NCI-H2081 treated with DMSO at 0.1 percent for 48 hours (cell line): ENCODE measurements at places on chromosomes 3 and 15.

GRCh38 chr3:138172625-138173024 lies 2.1 kb downstream of the DBR1 start:
- DNase-seq: no peak

- no peak for DNase-seq
Measured at GRCh38 chr3:5972586-5972985, 785.1 kb downstream of the EDEM1 start.

DNA sequence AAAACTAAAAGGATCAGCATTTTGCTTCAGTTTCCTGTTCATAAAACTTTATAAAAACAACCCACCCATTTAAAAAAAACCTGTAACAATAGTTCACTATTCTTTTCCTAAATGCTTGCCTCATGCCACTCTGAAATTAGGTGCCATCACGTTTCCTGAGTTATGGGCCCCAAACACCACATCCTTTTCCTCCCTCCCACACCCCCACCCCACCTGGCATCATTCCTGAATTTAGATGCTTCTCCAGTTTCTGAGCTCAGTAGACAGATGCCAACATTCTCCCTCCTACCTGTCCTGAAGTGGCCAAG lies 11.9 kb upstream of the ARHGEF3 start:
- no peak for DNase-seq

DNA sequence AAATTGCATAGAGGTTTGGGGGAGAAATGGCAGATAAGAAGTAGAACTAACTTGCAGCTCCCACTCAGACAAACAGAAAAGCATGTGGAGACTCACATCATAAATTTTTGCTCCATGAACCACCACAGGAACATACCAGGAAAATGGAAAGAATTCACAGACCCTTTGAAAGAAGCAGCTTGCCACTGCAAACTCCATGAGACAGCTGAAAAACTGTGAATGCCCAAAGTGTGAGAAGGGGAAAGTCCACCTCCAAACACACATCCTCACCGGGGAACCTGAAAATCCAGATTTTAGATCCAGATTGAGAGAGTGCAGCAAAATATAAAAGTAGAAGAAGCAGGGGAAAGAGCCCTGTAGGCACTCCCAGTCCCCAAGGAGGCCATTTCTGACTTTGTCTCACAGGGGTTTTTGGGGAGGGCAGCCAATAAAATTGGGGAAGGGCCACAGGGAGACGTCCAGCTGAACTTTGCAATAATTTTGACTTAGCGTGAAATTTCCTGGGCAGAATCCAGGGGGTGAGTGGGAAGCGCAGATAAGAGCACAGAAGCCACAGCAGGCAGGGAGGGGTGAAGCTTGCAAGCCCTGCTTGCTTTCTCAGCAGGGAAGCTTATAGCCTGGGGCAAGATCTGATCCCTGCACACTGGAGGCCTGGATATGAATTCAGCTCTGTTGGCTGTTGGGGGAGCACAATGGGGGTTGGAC lies 183.4 kb upstream of the UBE2E2 start:
- no peak for DNase-seq

DNA sequence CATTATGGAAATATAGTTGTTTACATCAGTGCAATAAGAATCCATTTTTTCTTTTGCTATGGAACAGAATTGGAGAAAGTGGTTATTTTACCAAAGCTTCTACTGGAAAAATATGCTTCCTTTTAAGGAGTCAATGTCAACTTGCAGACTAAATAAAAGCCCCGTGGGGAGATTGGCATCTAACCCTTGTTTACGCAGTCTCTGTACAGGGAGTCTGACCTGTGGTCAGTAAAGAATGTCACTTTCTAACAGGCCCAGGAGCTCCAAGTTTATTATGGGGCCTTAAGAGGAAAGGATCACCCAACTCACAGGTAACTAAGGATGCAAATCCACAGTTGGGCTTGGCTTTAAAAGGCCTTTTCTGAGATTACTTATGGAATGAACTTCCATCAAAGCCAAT lies 1751.2 kb downstream of the SI start:
- DNase-seq: no peak

- DNase-seq: no peak
Measured at GRCh38 chr3:179565496-179565895, 2.8 kb downstream of the ACTL6A start.

- DNase-seq: no peak
Measured at GRCh38 chr15:97401195-97401594, 559.3 kb upstream of the ARRDC4 start.

DNA sequence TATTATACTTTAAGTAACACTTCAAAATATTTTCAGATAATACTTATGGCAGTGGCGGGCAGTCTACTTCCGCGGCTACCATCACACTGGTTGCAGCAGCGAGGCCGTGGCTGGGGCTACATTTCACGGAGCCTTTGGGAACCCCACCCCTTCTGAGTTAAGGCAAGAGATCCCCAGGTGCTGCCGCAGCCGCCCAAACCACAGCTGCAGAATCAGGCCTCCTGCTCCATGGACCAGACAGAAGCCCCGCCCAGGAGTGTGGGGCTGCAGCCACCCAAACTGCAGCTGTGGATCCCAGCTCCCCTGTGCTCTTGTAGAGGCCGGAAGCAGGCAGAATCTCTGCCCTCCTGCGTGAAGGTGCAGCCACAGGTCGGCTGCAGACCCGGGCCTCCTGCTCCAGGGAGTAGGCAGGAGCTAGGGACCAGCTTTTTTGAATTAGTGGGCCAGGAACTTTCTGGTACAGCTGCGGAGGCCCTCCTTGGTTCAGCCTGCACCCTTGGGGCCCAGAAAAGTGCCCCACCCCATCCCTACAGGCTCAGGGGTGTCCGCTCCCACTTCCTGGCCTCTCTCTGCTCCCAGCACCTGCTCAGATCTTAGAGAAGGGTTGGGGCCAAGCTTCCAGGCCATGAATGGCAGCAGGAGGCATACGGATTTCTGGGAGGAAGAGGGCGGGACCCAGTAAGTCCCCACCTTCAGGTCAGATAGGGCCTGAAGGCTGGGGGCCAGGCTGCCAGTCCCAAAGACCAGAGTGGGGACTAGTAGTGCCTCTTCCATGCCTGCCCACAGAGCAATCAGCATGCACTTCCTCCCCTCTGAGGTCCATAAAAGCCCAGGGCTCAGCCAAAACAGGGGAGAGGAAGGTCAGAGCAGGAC lies 1188.8 kb upstream of the CADM2 start:
- DNase-seq: no peak

GRCh38 chr3:183466575-183466974 lies 38.2 kb upstream of the MCF2L2 start:
- DNase-seq: no peak

DNA sequence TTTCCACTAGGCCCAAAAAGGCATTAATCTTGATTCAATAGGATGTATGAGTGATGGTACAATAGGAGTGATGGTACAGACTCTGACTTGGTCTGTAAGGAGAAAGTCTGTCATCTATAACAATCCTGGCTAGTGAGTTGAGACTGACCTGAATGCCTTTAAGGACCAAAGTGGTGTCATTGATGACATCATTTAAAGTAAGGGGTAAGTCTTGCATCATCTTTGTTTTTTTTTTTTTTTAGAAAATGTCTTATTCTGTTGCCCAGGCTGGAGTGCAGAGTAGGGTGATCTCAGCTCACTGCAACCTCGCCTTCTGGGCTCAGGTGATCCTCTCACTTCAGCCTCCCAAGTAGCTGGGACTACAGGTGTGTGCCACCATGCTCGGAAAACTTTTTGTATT lies 5.6 kb upstream of the TMEM45A start:
- no peak for DNase-seq

GRCh38 chr15:79364571-79365240 lies 53.8 kb downstream of the TMED3 start:
- no peak for DNase-seq
